ENCODE measurements at places on chromosomes 16 and 17. TPM values are rescaled to one million over a fixed set of nuclear protein-coding genes. Genes with fewer than 3 reads are reported as not detected.

Gene CDYL2
- total RNA-seq, result 63.3 TPM

Gene MT1X
- 62.7 TPM for total RNA-seq

Gene KRT25
- not detected for total RNA-seq

Gene CAVIN1
- total RNA-seq, result 2.4 TPM

Gene SOST
- not detected for total RNA-seq

- H3K4me1 ChIP-seq, result no peaks in the 10 kb centered on the region
- peaks cover 2% of the 10 kb centered on the region for H3K27me3 ChIP-seq
- H3K36me3 ChIP-seq, result no peaks in the 10 kb centered on the region
- no peak for DNase-seq
- H3K27ac ChIP-seq, result no peak overlapping the region
These were observed 50.9 kb downstream of the ENGASE start for GRCh38 chr17:79125503-79125902.

DNA sequence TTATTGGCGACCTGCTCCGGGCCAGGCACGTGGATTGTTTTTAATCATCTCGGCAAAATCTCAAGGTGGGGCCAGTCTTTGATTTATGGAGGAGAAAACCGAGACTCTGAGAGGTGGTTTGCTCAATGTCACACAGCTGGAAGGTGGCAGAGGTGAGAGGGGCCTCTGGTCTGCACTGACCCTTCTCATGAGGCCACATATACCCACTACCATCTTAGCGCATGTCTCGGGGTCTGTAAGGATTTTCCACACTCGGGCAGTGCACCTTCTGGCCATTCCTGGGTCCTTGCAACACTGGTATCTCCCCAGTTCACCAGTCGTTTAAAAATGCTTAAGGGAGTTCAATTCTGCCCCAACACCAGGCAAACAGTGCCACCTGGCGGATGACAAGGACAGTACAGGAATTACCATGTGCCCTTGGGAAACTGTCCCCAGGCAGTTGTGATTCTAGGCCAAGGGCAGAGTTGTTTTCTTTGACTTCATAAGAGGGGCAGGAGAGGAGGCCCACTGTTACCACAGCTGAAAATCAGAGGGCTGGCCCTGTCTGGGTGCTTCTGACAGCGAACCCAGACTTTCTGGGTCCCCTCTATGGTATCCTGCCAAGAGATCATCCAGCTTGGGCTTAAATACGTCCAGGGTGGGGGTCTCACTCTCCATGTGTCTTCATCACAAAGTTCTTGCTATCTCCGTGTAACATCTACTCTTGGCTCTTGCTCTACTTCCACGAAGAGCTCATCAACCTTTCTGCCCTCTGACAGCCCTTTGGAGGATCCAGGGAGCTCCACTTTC is 39.4 kb upstream of the RAI1 start:
- H3K4me1 ChIP-seq, result peaks cover 1% of the 10 kb centered on the region
- H3K27me3 ChIP-seq, result no peaks in the 10 kb centered on the region
- DNase-seq, result peak; percentile 93
- no peaks in the 10 kb centered on the region for H3K36me3 ChIP-seq
- H3K4me3 ChIP-seq, result no peak overlapping the region

- H3K4me1 ChIP-seq, result no peaks in the 10 kb centered on the region
- H3K27me3 ChIP-seq, result no peaks in the 10 kb centered on the region
- no peaks in the 10 kb centered on the region for H3K36me3 ChIP-seq
- no peak overlapping the region for H3K4me3 ChIP-seq
These were observed 999.9 kb downstream of the KCNJ18 start for GRCh38 chr17:22692066-22692805.

DNA sequence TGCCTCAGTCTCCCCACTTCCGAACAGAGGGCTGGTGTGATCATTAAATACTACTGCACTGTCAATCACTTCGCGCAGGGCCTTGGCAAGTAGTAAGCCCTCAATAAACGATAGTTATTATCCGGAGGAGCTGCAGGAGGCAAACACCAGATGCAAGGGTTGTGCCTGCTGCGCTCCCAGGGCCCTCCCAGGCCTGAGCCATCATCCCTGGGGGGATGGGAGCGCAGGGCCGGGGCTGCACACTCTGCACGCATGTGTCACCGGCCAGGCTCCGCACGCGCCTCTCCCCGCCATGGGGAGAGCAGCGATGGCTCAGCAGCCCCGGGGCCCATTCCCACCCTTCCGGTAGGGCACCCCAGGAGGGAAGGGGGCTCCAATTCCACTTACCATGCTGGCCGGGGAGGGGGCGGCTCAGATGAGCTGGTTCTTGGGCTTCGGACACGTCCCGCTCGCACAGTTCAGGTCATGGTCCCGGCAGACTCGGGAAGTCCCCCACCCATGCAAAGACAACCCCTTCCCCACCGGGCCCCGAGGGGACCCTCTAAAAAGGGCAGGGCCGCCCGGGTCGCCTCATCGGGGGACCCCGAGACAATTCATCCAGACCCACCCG is 681 bp downstream of the XPO6 start:
- H3K4me1 ChIP-seq, result peaks cover 29% of the 10 kb centered on the region
- H3K27me3 ChIP-seq, result no peaks in the 10 kb centered on the region
- peak overlapping the region; percentile 89 for H3K4me3 ChIP-seq
- peak overlapping the region; percentile 92 for H3K27ac ChIP-seq
- peaks cover 42% of the 10 kb centered on the region for H3K36me3 ChIP-seq

GRCh38 chr17:48626245-48627117 is at the start of gene HOXB9:
HOXB9 (minus strand) TSS chr17:48626358; CDS start chr17:48626269, 89 bp downstream.
- H3K4me3 ChIP-seq, result peak within 1 kb of the TSS; percentile 85
- peak within 1 kb of the TSS; percentile 79 for H3K27ac ChIP-seq
- H3K36me3 ChIP-seq, result no peaks in the 10 kb centered on the region
- H3K27me3 ChIP-seq, result peaks cover 81% of the 10 kb centered on the region

- H3K27ac ChIP-seq, result no peak overlapping the region
- no peak overlapping the region for H3K4me3 ChIP-seq
- H3K27me3 ChIP-seq, result no peaks in the 10 kb centered on the region
- peaks cover 5% of the 10 kb centered on the region for H3K36me3 ChIP-seq
- no peak for DNase-seq
These were observed 5.9 kb downstream of the FAHD1 start for GRCh38 chr16:1832838-1833454.

DNA sequence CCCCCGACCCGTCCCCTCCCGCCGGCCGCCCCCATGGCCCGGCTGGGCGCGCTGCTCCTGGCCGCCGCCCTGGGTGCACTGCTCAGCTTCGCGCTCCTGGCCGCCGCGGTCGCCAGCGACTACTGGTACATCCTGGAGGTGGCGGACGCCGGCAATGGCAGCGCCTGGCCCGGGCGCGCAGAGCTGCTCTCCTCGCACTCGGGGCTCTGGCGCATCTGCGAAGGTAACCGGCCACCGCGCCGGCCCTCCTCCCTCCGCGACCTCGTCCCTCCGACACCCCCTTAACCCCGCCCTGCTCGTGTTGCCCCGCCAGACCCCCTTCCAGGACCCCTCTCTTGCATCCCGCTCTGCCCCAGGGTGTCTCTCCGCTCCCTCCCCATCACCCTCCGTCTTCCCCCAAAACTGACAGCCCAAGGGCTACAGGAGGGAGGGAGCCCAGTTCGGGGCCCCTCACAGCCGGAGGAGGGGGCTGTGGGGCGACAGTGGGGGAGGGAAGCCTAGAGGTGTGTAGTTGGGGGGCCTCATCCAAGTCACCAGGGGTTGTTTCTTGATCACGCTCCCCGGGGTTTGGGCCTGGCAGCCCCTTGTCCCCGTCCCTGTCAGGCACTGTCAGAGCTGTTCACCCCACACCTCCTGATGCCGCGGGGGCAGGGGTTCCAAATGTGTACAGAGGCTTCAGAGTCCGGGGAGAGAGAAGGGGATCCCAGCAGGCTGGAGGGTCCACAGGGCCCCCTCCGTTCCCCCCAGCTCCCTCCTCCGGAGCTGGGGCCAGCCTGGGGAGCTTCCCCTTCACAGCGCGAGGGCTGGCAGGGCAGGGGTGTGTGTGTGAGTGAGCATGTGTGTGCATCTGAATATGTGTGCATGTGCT is 794 bp downstream of the TMEM235 start:
- H3K27me3 ChIP-seq, result peaks cover 37% of the 10 kb centered on the region
- H3K36me3 ChIP-seq, result no peaks in the 10 kb centered on the region
- no peak overlapping the region for H3K27ac ChIP-seq
- peak overlapping the region; percentile 52 for H3K4me3 ChIP-seq
- DNase-seq, result peak; percentile 83
- H3K4me1 ChIP-seq, result peaks cover 10% of the 10 kb centered on the region

GRCh38 chr16:3098459-3099394 is at the start of gene ZSCAN10:
ZSCAN10 (minus strand) TSS chr16:3099294; CDS start chr16:3092937, 6,357 bp downstream.
- H3K27me3 ChIP-seq, result peaks cover 2% of the 10 kb centered on the region
- peak within 1 kb of the TSS; percentile 85 for H3K4me3 ChIP-seq
- H3K36me3 ChIP-seq, result no peaks in the 10 kb centered on the region
- peak within 1 kb of the TSS; percentile 86 for H3K27ac ChIP-seq
- H3K4me1 ChIP-seq, result peaks cover 41% of the 10 kb centered on the region

- peaks cover 13% of the 10 kb centered on the region for H3K4me1 ChIP-seq
- H3K27ac ChIP-seq, result no peak overlapping the region
- DNase-seq, result no peak
- no peaks in the 10 kb centered on the region for H3K36me3 ChIP-seq
- H3K4me3 ChIP-seq, result no peak overlapping the region
These were observed 28.7 kb downstream of the CDK5RAP3 start for GRCh38 chr17:47999582-47999981.

DNA sequence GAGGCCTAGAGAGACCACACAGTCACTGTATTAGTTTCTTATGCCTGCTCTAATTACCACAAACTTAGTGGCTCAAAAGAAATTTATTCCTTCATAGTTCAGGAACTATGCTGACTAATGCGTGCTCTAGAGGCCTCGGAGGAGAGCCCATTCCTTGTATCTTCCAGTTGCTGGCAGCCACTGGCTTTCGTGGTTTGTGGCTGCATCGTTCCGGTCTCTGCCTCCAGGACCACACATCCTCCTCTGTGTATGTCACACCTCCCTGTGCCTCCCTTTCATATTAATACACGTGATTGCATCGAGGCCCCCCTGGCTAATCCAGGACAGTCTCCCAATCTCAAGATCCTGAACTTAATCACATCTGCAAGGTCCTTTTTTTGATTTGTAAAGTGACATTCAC is 16.9 kb upstream of the MYLK3 start:
- no peak overlapping the region for H3K4me3 ChIP-seq
- H3K36me3 ChIP-seq, result no peaks in the 10 kb centered on the region
- peaks cover 3% of the 10 kb centered on the region for H3K27me3 ChIP-seq
- H3K4me1 ChIP-seq, result no peaks in the 10 kb centered on the region
- DNase-seq, result no peak

DNA sequence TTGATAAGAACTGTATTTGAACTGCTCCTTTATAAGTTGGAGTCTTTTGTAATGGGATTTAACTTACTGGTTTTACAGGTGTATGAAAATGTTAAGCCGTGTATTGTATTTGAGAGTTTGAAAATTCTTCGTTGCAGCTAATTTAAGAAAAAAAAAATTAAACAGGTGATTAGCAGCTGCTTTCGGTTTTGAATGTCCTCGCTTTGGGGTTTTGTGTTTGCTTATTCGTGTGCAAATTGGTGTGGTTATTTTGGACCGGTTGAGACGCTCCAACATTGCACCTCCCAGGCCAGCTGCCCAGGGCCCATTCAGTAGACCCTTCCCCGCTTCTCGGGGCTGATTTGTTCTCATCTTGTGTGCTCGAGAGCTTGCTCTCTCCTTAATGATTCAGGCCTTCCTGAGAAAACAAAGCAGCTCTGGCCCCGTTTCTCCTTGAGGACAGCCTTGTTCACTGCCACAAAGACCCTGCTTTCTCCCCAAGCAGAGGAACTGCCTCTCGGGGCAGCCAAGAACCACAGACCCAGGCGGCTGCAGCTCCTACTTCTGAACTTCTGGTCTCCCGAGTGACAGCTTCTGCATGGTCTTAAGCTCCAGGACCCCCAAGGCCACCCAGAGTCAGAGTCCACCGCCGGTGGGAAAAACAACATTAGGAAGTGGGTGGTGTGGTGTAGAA is 100.5 kb downstream of the MSI2 start:
- H3K4me1 ChIP-seq, result peaks cover 49% of the 10 kb centered on the region
- peaks cover 31% of the 10 kb centered on the region for H3K36me3 ChIP-seq
- H3K4me3 ChIP-seq, result peak overlapping the region; percentile 51

GRCh38 chr16:59067205-59067604 is 333.1 kb upstream of the GOT2 start:
- H3K4me1 ChIP-seq, result no peaks in the 10 kb centered on the region
- no peak overlapping the region for H3K27ac ChIP-seq
- DNase-seq, result no peak
- H3K4me3 ChIP-seq, result no peak overlapping the region

DNA sequence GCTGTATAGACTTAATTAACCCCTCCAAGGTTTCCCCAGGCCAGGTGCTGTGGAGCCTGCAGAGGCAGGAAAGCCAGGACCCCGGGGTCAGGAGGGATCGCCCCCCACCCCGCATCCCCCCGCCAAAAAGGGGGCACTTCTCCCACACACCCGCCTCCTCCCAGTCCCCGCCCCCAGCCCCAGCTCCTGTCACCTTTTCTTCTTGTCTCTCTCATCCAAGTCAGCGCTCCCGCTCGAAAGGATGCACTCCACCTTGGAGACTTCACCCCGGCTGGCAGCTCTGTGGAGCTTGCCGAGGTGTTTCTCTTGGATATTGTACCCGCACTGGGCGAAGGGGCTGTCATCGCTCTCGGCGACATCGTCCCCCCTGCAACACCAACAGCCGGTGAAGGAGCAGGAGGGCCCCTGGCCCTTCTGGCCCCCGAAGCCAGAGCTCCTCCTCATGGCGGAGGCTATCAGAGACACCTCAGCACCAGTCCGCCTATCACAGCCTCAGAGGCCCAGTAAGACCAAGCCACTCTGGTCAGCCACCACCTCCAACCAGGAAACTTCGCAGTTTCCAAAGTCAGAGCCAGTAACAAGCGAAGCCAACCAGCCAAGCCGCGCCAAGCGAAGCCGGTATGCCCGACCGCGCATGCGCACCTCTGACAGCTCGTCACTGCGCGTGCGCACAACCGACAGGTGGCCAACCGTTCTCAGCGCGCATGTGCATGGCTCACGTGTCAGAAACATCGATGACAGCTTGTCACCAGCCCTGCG is 52.5 kb downstream of the SHCBP1 start:
- H3K27me3 ChIP-seq, result peaks cover 7% of the 10 kb centered on the region
- no peaks in the 10 kb centered on the region for H3K4me1 ChIP-seq
- DNase-seq, result no peak
- H3K36me3 ChIP-seq, result no peaks in the 10 kb centered on the region
- H3K4me3 ChIP-seq, result no peak overlapping the region

GRCh38 chr16:67277294-67277998 is 1.9 kb upstream of the PLEKHG4 start:
- H3K36me3 ChIP-seq, result peaks cover 21% of the 10 kb centered on the region
- no peak for DNase-seq
- H3K4me1 ChIP-seq, result peaks cover 18% of the 10 kb centered on the region
- H3K4me3 ChIP-seq, result peak overlapping the region; percentile 89

- H3K4me3 ChIP-seq, result no peak overlapping the region
- no peaks in the 10 kb centered on the region for H3K4me1 ChIP-seq
- peaks cover 2% of the 10 kb centered on the region for H3K27me3 ChIP-seq
These were observed 16.1 kb downstream of the TOM1L1 start for GRCh38 chr17:54916721-54917120.
